ENCODE measurements at places on chromosomes 12 and 14.

DNA sequence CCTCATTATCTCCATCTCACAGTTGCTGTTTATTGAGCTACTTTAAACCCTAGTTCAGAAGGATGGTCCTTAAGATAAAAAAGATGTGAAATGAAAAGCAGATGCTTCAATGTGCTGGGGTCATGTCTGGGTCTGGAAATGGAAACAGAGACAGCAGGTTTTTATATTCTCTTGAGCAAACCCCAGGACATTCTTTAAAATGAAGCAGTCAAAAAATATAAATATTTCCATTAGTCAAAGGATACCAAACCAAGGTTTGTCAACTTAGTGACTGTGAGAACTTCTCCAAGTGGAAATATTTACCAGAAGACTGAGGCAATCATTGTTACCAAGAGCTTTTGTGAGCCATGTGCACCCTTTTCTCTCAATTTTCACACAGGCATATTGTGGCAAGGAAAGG lies 102.5 kb upstream of the DIO2 start:
- DNase-seq: no peak

- no peak for DNase-seq
Measured at GRCh38 chr14:104383996-104384775, 195.4 kb upstream of the C14orf180 start.

DNA sequence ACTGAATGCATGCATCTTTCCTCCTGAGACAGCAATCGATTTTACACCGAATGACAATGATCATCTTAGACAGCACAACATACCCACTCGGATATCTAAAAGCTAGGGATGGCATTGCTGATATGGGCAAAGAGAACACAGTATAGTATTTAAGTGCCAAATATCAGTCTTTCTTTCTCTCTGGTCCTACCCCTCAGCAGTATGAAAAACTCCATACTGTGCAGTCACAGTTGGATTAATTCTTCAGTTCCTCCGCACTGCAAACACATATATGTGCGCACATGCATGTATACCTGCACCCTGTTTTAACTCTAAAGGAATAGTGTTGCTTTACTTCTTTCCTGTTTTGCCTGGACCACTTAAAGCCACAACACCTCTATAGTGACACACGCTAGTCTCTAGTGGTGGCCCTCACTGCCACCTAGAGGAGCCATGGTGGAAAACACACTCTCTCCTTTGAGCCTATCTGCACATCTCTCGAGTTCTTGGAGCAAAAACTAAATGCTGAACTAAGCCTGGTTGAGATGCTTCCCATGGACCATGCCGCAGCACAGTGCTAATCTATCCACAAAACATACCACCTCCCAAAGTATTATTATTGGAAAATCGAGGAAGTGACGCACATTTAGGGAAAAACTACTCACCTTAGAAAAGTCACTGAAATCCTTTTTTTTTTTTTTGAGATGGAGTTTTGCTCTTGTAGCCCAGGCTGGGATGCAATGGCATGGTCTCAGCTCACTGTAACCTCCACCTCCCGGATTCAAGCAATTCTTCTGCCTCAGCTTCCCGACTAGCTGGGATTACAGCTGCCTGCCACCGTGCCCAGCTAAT lies 11.9 kb downstream of the TMEM52B start:
- peak; percentile 3 for DNase-seq

DNA sequence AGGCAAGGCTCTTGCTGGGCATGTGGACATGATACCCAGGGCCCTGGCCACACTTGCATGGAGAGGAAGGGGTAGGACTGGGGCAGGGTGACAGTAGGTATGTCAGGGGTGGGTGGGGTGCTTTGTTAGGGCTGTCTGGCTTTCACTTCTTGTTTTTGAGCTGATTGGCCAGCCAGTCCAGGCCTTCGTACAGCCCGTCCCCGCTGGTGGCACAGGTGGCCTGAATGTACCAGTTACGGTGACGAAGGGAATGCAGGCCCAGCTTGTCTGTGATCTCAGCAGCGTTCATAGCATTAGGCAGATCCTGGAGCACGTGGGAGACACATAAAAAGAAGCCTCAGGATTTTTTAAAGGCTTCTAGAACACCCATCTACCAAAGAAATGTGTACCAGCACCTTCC lies 13.5 kb upstream of the FKBP11 start:
- no peak for DNase-seq

- no peak for DNase-seq
Measured at GRCh38 chr12:43669373-43669772, 89.2 kb downstream of the PUS7L start.

GRCh38 chr12:89960011-89960507 lies 251.4 kb upstream of the ATP2B1 start:
- DNase-seq: peak; percentile 9

- no peak for DNase-seq
Measured at GRCh38 chr14:90453401-90453951, 56.6 kb downstream of the CALM1 start.

DNA sequence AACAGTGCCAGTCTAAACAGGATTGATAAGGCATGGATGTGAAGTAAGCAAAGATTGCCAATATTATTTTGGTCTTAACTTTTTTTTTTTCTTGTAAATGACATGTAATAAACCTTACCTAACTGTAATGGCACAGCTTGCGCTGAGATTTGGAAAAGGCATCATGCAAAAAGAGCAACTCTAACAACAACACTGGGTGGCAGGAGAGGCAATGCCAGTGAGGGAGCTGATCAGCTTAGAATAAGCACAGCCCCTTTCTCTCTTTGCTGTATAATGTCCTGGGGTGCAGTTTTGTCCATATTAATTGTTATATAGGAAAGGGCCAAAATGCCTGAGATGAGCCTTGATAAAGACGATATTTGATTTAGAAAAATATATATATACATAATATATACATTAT lies 1589.7 kb upstream of the FLRT2 start:
- DNase-seq: no peak

- DNase-seq: no peak
Measured at GRCh38 chr12:109890620-109891170, 9.4 kb upstream of the TCHP start.
